CD4-positive, alpha-beta T cell treated with Interleukin-6 for 4 hours (primary cell): ENCODE measurements at places on chromosomes 5 and 9.

- no peak for DNase-seq
Observed at GRCh38 chr5:100551183-100551582, 16.0 kb downstream of the FAM174A start.

GRCh38 chr9:91043056-91043810, 241.6 kb downstream of the SYK start:
- no peak for DNase-seq

DNA sequence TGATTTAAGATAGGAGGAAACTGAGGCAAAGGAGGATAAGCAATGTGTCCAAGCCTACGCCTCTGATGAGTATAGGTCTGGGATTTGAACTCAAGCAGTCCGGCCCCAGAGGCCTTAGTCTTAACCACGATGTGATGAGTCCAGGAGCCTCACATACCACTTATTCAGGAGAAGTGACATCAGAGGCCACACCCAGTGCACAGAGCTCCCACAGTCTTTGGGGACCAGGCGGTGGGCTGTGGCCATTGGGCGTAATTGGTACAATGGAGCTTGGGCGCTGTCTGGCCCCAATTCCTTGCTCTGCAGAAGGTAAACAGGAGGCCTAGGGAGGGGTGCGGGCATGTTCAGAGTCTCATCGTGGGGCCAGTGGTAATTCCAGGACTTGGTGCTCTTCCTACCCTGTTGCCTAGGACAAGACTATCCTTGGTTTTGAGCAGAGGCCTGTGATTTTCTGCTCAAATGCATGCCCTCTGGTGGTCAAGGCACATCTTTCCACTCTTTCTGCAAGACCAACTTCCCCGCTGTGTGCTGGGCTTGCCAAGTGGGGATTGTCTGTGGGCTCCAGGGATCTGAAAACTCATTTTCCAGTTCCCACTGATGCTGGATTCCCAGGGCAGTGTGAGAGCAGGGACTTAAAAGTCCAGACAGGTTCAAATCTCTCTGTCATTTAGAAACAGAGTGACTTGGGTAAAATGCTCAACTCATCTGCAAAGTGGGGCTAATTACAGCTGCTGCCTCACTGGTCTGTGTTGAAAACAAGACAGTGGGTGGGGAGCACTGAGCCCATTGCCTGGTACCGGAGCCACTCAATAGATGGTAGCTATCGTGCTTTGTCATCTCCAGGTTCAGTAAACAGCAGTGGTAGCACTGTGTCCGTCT, 15.8 kb downstream of the NDST1 start:
- DNase-seq, result peak; percentile 37

GRCh38 chr5:179772351-179772750, 21.4 kb upstream of the LTC4S start:
- DNase-seq, result no peak

GRCh38 chr5:148386041-148386440, 2.3 kb downstream of the FBXO38 start:
- no peak for DNase-seq

DNA sequence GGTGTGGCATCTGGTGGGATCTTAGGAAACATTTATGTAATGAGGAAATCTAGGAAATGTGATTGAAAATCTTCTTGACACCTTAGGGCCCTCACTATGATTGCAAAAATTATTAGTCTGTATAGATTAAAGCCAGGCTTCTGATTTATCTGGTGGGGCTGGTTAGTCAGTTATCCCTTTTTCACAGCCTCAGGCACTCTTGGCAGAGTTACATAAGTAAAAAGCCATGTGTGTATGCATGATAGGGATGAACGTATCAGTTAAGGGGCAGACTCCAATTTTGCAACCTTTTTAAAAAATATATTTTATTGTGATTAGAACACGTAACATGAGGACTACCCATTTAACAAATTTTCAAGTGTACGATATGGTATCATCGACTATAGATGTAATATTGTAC, 30.6 kb upstream of the RAB14 start:
- DNase-seq, result no peak
